NCI-H187 treated with DMSO at 0.1 percent for 48 hours (cell line): ENCODE measurements at places on chromosomes 13 and 19.

GRCh38 chr13:34201050-34201913 lies 383.3 kb downstream of the RFC3 start:
- no peak for DNase-seq

DNA sequence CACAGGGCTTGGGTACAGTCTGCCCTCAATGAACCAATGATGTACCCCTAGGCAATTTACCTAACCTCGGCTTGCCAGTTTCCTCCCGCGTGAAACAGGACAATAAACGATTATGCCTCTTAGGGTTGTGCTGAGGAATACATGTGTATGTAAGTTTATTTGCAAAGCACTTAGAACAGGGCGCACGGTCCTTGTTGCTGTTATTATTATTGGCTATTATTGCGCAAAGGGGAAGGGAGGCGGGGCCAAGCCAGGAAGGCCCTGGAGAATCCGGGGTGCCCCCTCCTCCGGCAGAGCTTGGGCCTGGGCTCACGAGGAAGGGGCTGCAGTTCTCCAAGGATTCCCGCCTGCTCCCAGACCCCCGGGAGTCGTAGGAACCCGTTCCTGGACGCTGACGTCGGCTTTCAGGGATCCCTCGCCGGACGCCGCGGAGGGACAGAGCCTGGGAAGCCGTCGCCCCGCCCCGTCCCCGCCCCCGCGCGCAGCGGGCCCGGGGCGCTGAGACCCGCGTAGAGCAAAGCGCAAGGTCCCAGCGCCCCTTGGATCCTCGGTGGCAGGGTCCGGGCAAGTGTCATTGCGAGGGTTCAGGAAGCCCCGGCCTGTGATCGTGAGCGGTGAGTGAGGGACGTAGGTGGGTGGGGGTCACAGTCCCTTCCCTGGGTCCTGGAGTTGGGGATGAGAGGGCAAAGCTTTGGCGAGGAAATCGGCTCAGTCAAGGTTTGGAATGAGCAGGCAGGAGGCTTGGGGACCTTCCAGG lies at the start of gene TMEM91:
TMEM91 (plus strand) TSS at position 293 of the 757 bp plus-strand sequence. CDS start 1,777 bp downstream, outside the sequence.
- DNase-seq, result no peak

DNA sequence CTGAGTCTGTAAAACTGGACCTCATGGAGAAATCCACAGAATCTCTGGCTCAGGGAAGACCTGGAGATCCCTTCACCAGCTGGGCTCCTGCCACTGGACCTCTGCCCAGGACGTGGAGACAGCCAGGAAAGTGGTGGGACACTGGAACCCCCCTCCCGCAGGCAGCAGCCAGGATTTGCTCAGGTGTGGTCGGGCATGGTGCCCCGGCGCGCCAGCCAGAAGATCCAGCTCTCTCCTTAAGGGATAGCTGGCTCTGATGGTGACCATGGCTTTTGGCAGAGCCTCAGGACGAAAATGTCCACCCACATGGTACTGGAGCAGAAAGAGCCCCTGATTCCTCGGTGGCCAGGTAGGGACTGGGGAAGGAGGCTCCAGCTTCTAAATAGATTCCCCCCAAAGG lies 26.6 kb upstream of the KCTD15 start:
- no peak for DNase-seq

- DNase-seq, result peak; percentile 64
These were observed 21.9 kb downstream of the ATP11A start for GRCh38 chr13:112711528-112712265.

DNA sequence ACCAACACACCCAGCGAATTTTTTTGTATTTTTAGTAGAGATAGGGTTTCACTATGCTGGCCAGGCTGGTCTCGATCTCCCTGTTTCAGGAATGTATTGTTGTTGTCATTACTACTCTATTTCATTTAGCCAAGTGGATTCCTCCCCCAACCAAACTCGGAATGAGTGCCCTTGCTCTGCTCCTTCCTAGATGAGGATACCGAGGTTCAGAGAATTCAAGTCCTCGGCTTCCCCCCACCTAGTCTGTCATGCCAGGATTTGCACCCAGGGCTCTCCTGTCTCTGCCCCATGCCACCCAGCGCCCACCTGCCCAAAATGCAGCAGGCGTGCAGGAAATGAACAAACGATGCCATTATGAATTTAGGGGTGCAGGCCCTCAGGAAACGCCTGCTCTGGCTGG lies 3.5 kb upstream of the SPACA4 start:
- no peak for DNase-seq

DNA sequence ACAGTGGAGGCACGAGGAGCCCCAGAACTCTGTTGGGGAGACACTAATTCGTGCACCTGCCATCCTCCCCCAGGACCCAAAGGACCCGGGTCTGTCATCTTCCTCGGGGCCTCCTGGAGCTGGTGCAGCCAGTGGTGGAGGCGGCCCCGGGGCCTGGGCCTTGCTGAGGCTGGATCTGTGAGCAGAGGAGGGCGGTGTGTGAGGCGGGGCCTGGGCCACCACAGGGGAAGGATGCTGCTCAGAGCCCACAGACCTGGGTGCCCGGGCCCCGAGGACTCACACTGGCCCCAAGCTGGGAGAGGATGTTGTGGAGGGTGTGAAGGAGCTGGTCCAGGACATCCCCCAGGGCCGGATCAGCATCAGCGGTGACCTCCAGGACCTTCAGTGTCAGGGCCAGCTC lies 8.3 kb downstream of the IFNL3 start:
- no peak for DNase-seq

GRCh38 chr19:46970815-46971214 lies 48.8 kb upstream of the NPAS1 start:
- no peak for DNase-seq

- no peak for DNase-seq
These were observed 90.2 kb upstream of the UQCRFS1 start for GRCh38 chr19:29303069-29303718.
